ENCODE measurements at places on chromosomes 7 and 10.

DNA sequence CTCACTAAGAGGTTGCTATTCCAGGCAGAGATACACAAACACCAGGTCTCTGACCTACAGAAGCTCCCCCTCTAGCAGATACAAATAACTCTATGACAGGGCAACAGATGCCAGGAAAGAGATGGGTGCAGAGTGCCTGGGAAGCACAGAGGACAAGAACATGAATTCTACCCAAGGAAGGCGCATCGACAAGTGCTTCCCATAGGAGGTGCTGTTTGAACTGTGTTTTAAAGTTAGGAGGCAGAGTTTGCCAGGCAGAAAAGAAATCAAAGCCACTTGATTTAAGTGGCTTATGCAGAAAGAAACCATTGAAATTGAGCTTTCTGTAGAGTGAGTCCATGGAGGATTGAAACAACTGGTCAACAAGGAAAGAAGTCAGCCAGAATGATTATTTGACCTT lies 35.3 kb upstream of the EGR2 start:
- DNase-seq, result no peak

GRCh38 chr7:17307558-17307957 lies 9.1 kb downstream of the AHR start:
- DNase-seq, result no peak

- no peak for DNase-seq
Measured at GRCh38 chr7:64314566-64314965, 805 bp downstream of the ZNF736 start.

DNA sequence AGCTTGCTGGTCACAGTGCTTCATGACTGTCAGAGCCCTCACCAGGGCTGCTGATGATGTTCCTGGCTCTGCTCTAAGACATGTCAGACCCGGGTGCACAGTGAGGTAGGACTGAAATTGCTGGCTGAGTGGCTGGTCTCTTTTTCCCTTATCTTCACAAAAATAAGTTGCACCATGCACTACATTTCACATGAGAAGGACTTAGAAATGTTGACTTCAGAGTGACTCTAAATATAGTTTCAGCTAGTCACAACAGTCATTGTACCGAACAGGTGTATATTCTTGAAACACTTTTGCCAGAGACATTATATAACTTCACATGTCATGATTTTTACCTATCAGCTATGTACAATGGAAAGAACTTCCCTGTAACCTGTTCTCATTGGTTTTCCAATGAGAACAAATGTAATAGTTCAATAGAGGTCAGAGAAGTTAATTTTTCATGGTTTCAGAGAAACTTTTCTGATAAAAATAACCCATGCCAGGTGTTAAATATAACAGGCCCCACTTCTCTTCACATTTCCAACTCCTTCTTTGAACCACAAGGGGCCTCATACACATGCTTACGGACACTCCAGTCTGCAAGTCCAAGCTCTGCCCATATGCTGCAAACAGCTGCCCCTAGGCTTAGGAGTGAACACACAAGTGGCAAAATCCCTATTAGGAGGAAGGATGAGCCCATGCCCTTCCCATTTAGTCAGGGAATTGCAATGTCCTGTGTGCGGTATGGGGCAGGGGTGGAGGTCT lies 115.6 kb downstream of the CDK6 start:
- DNase-seq, result no peak

- no peak for DNase-seq
Measured at GRCh38 chr7:2025188-2025587, 207.6 kb downstream of the MAD1L1 start.

DNA sequence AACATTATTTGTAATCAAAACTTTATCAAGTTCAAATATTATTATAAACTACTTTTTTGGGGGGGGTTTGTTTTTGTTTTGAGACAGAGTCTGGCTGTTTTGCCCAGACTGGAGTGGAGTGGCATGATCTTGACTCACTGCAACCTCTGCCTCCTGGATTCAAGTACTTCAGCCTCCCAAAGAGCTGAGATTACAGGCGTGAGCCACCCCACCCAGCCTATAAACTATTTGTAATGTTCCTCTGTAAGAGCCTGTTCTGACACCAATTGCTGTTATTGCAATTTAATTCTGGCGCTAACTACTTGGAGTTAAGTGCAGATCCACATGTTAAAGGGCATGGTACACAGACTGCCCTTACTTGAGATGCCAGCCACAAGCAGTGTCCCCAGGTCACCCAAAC lies 478.1 kb upstream of the NRP1 start:
- no peak for DNase-seq

GRCh38 chr7:65809259-65809981 lies 63.5 kb upstream of the VKORC1L1 start:
- no peak for DNase-seq

GRCh38 chr10:53886325-53887300 lies 914.4 kb downstream of the PCDH15 start:
- DNase-seq, result no peak

DNA sequence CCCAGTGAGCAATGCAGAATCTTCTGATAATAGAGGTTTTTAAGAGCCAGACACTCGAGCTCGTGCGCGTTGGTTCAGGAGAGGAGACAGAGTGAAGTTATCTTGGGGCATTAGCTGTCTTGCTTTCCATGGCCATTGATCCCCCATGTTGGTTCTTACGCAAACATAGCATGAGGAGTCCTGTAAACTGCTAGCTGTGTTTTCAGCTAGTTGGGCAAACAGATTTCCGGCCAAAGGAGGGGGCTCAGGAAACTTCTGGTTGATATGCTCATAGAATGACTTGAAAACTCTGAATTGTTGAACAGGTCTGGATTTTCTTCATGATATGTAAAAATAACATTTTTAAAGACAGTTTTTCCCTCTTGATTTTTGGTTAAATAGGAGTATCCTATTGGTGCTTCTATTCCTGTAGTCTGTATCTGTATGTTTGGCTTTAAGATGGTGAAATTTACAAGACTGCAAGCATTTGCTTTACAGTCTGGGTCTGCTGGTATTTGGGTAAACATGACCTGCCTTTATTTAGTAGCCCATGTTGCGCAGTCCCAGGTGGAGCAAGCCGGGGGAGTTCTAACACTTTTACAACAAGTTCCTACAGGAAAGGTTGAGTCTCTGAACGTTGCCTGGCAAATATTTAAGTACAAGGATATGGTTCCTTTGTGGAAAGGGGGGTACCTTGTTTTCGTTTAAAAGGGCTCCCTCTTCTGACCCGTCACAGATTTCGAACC lies 218.4 kb upstream of the KCND2 start:
- DNase-seq, result no peak

GRCh38 chr10:4835494-4835918 lies 9.5 kb downstream of the AKR1E2 start:
- no peak for DNase-seq

DNA sequence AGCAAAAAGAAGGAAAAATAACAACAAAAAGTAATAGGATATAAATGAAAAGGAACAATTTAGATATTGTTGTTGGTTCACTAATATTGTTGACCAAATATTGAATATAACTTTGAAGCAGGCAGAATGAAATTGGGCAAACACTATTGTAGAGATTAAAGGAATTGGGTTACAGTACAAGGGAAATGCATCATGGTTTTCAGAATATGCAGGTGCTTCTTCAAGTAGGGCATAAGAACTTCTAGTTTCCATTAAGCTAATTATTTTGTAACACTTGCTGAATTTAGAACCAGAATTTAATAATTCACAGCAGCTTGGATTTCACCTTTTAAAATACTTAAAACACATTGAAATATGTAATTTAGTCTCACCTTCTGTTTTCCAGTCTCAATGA lies 36.5 kb downstream of the RPA3 start:
- DNase-seq, result no peak

DNA sequence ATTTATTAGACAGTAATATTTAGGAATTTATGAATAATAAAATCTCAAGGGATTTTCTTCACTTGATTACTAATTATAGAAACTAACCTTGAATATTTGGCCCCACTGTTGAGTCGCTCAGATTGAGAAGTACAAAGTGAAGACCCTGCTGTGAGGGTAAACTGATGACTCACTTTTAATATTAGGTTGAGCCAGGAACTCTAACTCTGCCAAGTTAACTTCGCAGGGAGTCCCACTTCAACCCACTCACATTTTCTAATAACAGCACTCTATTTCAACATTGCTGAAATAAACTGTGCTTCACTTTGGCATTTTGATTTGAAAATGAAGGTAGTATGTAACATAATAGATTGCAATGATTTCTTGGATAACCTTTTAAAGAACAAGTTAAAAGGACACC lies 200.7 kb downstream of the POLR1F start:
- no peak for DNase-seq

DNA sequence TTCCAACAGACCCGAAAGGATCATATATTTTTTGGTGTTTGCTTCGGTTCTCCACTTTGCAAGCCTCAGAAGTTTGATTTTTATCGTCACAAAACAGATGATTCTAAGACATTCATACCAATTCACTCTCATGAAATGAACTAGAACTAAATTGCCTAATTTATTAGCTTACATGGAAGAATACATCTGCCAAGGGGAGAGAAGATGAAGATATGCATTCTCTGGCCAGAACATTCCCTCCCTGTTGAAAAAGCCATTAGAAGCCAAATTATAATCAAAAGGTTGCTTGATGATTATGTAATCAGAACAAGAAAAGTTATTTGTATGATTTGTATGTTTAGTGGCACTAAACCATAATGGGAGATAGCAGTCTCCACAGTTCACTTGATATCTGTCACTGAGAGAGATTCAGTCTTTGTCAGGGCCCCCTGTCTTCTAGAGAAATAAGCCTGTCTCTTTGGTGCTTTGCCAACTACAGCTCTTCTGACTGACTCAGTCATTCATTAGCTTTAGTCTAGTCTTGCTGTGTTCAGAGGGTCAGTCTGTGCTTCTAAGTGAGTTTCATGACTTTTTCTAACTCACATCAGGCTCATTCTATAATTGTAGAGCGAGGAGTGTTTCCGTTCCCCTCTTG lies 95.3 kb upstream of the GNAI1 start:
- DNase-seq, result no peak

GRCh38 chr7:42964849-42965805 lies 33.0 kb downstream of the MRPL32 start:
- no peak for DNase-seq

All from fibroblast of skin of back (primary cell).